ENCODE measurements at places on chromosomes 2 and 18. TPM values are rescaled to one million over a fixed set of nuclear protein-coding genes. Genes with fewer than 3 reads are reported as not detected.

DNA sequence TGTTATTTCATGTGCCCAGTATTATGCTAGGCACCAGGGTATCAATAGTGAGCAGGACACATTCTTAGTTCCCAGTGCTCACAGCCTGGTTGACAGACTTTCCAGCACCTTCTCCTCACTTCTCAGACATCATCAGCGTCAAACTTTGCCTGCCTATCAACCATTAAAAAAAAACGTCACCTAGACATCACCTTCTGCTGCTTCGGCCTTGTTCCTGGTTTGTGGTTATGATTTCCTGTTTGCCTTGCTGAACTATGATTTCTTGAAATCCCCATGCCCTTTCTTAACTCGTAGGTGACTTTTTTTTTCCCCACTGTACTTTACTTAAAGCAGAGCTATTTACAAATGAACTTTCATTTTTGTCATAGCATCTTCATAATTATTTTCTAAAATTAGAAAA is 60.4 kb upstream of the NABP1 start:
- peaks cover 14% of the 10 kb centered on the region for H3K4me1 ChIP-seq
- H3K36me3 ChIP-seq: no peaks in the 10 kb centered on the region
- no peaks in the 10 kb centered on the region for H3K27me3 ChIP-seq
- peak overlapping the region; percentile 92 for H3K27ac ChIP-seq

- H3K36me3 ChIP-seq: no peaks in the 10 kb centered on the region
- no peak overlapping the region for H3K27ac ChIP-seq
- no peak overlapping the region for H3K4me3 ChIP-seq
- no peak for DNase-seq
- peaks cover 12% of the 10 kb centered on the region for H3K27me3 ChIP-seq
- no peaks in the 10 kb centered on the region for H3K4me1 ChIP-seq
Observed at GRCh38 chr2:32262105-32262504, 2.6 kb downstream of the NLRC4 start.

- H3K27ac ChIP-seq: peak overlapping the region; percentile 93
- no peak overlapping the region for H3K4me3 ChIP-seq
- DNase-seq: no peak
Observed at GRCh38 chr2:197259470-197259999, 51.0 kb downstream of the ANKRD44 start.

RNF152 gene
- polyA plus RNA-seq: not detected

Measured in immature natural killer cell (primary cell).